ENCODE measurements at places on chromosomes 12 and 14.

- DNase-seq: no peak
Observed at GRCh38 chr12:97927977-97928376, 465.4 kb downstream of the RMST start.

DNA sequence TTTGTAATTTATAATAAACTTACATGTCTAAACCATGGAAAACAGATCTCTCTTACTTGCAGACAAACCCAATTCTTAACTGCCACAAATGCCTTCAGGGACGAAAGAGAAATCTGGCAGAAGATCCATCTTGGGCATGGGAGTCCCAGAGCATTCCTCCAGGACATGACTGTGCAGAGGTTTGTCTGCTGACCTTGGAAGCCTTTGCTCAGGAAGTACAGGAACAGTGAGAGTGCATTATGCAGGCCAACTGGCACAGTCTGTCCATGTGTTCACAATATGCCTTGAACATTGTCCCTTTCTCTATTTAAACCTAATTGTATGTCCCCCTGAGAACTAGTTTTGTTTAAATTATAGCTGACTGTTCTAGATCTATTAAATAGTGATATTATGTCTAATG, 467.1 kb downstream of the ATP23 start:
- no peak for DNase-seq

GRCh38 chr12:59973515-59973914, 377.7 kb downstream of the SLC16A7 start:
- DNase-seq: no peak

GRCh38 chr12:96719660-96720362, 187.2 kb upstream of the NEDD1 start:
- DNase-seq: peak; percentile 21

DNA sequence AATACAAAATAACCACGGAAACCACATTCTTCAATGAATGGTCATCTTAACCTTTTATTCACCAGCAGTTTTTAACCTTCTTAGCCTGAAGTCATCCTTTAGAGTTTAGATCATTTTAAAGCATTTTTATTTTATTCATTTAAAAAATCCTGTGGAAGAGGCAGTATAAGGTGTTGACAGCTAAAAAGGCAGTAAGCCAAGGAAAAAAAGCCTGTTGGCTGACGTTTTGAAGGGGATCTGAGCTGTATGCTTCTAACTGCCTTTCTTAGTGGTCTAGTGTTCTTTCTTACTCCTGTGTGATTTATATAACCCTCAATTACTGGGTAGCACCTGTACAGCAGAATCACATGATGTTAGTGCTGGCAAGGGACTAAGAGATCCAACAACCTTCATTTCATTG, 438.3 kb upstream of the SEL1L start:
- DNase-seq: no peak

- no peak for DNase-seq
Observed at GRCh38 chr14:79395061-79395460, 816.2 kb downstream of the DIO2 start.

- DNase-seq: no peak
Observed at GRCh38 chr12:24821691-24822090, 127.2 kb downstream of the BCAT1 start.

- DNase-seq: no peak
Observed at GRCh38 chr14:28381656-28382055, 384.9 kb upstream of the FOXG1 start.

- DNase-seq: no peak
Observed at GRCh38 chr12:8894378-8894777, 19.9 kb upstream of the PHC1 start.

- no peak for DNase-seq
Observed at GRCh38 chr14:106372870-106373652, 846.7 kb downstream of the TMEM121 start.

DNA sequence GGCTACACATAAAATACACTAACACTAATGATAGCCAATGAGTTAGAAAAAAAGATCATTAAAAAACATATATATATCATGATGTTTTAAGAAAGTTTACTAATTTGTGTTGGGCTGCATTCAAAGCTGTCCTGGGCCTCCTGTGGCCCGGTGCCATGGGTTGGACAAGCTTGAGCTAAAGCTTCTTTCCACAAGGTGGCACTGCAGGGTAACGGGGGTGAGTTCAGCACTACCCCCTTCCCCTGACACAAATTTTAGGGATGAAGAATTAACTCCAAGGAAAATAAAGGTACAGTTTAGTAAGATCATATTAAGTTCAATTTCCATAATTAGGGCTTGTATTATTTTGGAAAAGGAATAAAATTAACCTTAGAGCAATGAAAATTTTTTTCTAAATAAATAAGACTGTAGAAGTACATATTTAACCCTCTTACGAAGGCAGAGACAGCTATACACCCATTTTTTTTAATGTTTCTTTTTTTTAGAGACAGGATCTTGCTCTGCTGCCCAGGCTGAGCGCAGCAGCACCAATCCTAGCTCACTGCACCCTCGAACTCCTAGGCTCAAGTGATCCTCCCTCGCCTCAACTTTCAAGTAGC, 38.9 kb downstream of the PPP1R13B start:
- DNase-seq: peak; percentile 24

DNA sequence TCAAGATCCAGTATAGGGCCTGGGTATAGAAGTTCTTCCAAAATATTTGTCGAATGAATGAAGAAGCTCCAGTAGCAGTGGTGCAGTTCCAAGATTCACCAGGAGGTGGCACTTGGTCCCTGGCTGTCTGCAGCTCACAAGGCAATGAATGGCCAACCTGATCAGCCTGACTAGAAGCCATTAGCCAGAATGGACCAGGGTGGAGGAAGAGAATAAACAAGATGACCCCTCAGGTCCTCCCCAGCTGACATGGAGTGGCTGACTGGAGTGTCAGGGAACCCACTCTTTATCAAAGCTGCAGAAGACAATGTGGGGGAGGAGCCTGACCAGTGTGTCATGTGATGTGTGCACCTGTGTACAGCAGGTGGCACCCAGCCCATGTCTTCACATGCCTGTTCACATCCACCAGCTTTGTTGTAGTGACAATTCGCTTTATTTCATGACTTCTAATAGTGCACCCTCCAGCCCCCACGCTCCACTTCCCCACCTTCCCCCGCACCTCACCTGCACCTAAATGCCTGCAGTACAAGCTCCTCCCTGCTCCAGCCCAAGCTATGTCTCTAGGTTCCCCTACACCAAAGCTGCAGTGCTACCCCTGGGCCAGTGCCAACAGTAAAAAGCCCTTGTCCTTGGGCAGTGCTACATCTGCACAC, 3.0 kb downstream of the LTBP2 start:
- peak; percentile 69 for DNase-seq

DNA sequence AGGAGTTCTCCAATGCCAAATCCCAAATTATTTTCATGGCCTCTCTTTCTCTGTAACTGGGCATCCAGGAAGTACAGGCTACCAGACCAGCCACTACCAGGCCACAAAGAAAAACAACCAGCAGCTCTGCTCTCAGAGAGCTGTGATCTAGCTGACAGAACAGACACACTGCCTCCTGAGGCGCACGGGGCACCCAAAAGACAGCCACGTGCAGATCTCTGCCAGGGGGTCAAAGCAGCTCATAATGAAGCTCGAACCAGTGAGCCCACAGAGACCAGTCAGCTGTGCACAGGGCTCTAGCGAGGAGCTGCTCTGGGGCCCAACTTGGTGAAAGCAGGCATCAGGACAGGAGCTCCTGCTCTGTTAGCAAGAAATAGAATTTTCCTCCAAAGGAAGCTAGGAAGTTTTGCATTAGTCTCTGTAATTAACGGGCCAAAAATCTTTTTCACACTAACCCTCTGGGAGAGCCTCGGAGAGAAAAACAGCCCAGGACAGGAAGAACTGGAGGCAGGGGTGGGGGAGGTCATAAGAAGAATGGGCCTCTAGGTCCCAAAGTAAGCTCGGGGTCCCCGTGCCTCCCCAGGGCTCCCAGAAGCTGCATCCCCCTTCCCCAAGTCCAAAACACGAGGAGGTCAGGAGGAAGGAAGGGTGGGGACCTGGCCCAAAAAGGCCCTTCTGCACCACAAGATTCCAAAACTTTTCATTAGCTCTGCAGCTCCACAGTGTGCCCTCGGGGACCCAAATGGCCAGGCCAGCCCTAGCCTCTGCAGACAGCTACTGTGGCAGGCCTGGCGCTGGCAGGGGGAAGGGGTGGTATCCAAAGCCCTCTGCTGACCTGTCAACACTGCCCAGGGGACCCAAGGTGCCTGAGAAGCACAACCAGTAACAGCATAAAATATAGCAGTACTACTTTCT, 30.2 kb downstream of the ACTN1 start:
- no peak for DNase-seq

- DNase-seq: no peak
Observed at GRCh38 chr12:636632-637031, 26.6 kb downstream of the NINJ2 start.

- no peak for DNase-seq
Observed at GRCh38 chr14:73248108-73248868, 11.0 kb downstream of the PAPLN start.

- DNase-seq: no peak
Observed at GRCh38 chr12:75888399-75888798, 143.2 kb downstream of the PHLDA1 start.

- DNase-seq: no peak
Observed at GRCh38 chr14:88323086-88323522, at the start of gene KCNK10. Gene KCNK10 (minus strand): TSS chr14:88323269. CDS start chr14:88322798, 471 bp downstream.

GRCh38 chr12:31323391-31324115, 2.4 kb downstream of the SINHCAF start:
- no peak for DNase-seq

DNA sequence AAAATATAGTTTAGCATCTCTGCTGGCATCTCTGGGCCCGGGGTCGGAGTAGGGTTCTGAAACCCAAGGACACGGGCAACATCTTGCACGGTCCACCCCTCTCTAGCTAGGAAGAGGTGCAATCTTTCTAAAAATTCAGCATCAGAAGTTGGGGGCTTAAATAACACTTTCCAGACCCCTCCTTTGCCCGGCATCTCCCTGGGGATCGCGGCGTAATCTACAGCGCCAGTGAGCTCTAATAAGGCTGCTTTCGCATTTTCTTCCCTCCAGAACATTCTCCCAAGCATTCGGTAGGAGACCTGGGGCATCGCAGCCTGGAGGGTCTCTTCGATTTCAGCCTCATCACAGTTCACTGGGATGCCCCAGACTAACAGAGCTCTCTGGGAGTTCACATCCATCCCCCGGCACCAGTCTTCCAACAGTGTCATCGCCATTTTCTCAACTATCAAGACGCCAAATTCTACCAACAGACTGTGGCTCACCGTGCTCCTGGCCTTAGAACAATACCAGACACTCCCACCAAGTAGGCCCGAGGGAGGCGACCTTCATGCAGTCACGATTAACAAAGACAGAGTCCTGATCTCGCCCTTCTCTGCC, 880 bp downstream of the PNMA1 start:
- no peak for DNase-seq

DNA sequence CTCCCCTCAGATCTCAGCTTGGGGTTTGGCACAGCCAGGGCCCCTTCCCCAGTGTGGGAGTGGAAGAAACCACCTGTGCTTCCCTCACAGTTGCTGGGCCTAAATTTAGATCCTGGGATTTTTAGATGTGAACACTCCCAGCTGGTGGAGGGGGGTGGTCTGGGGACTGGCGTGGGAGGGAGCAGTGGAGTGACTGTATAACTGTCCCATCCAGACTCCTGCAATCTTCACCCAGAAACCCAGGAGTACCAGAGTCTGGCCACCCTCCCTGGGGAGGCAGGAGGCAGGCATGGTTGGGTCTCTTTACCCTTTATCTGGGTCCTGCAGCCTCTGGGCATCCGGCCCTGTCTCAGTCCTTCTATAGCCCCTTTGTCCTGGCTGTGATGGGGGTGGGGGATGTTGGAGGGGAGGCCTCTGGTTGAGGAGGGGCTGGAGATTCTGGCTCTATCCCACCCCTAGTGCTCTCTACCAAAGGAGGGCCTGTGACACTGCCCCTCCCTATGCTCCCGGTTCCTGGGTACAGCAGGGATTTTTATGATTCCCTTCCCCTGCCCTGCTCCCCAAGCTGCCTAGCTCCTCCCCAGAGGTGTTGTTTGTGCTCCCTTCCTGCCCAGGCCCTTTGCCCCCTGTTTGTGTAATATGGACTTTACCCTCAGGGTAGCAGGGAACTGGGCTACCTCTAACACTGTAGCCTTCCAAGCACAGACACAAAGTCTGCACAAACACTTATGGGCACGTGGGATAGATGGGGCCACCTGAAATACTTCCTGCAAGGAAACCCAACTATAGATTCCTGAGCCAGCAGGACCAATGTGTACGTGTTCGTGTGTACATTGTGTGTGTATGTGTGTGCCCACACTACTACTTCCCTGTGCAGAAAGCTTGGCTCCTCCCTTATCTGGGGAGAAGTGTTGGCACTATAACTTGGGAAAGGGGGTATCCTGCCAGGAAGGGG, 1.7 kb downstream of the ERBB3 start:
- no peak for DNase-seq

- no peak for DNase-seq
Observed at GRCh38 chr12:12586879-12587675, 24.4 kb upstream of the DUSP16 start.

Measured in brain pericyte (primary cell).